ENCODE measurements at places on chromosomes 4 and X.
A peak's percentile ranks its signal among the peaks of the same experiment; 100 is the strongest.

- no peak for DNase-seq
Observed at GRCh38 chr4:147879676-147880075, 147.8 kb downstream of the ARHGAP10 start.

DNA sequence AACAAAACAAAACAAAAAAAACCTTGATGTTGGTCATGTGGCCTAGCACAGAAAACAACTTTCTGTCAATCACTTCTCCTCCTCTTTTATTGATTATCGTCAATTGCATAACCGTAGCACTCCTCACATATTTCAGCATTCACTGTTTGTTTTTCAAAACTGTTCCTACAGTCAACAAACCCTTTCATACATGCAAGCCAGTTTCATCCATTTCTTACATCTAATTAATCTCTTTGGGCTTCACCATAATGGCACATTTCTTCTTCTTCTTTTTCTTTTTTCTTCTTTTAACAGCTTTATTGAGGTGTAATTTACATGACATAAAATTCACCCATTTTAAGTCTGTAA lies 246.9 kb downstream of the PTTG2 start:
- no peak for DNase-seq

- DNase-seq: peak; percentile 37
Observed at GRCh38 chrX:54182864-54183613, at the start of gene FAM120C. TSS of gene FAM120C (minus strand) at chrX:54183254. CDS start at chrX:54183198, 56 bp downstream.

GRCh38 chr4:92791871-92792440 lies 488.2 kb downstream of the GRID2 start:
- DNase-seq: no peak
